ENCODE measurements at places on chromosomes 16 and 17.

DNA sequence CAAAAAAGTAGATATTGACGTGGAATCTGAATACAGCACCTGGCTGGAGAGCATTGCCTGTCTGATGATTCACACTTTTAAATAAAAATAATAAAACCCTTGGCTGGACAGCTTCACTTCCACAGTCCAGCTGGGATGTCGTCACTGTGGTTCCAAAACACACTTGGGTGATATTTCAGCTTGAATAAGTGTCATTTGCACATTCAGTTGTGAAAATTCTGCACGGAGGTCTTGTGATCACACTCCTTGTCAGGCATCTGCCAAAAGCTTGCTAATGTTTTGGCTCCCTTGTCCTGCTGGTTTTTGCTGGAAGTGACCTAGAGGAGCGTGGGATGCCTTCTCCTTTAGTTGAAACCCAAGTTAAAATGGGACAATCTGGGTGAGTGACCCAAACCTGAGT, 60.7 kb downstream of the PCTP start:
- DNase-seq: no peak

GRCh38 chr16:49972280-49972679, 52.7 kb upstream of the CNEP1R1 start:
- DNase-seq: peak; percentile 12

GRCh38 chr16:48284772-48285409, 37.6 kb upstream of the ABCC11 start:
- no peak for DNase-seq

DNA sequence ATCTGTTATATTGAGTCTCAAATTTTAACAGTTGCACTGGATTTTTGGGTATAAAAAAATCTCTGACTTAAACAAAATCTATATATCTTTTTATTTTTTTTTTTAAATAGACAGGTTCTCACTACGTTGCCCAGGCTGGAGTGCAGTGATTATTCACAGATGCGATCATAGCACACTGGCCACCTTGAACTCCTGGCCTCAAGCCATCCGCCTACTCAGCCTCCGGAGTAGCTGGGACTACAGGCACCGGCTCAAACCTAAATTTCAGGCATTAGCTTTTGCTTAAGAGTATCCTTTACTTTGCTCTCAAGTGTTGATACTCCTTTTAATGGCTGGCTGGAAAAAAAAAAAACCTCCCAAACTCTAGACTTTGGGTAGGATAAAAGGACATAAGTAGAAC, 61.6 kb downstream of the RPGRIP1L start:
- no peak for DNase-seq

- DNase-seq: no peak
These were observed 5.5 kb downstream of the SLC13A2 start for GRCh38 chr17:28478712-28479615.

- no peak for DNase-seq
These were observed 23.8 kb downstream of the AKAP1 start for GRCh38 chr17:57108671-57109392.

DNA sequence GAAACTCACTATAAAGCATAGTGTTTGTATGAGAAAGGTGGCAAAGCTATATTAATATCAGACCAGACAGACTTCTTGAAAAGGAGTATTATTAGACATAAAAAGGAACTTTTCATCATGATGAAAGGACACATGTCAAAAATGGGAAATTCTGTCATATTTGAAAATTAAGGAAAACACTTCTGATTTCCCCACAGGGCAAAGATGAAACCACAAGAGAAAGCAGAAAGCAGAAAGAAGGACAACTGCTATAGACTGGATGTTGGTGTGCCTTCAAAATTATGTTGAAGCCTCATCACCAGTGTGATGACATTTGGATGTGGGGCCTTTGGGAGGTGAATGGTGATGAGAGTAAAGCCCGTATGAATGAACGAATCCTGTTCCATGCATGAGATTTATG, 193.0 kb downstream of the STX8 start:
- no peak for DNase-seq

- DNase-seq: no peak
These were observed 7.8 kb upstream of the TMEM132E start for GRCh38 chr17:34571428-34572130.

DNA sequence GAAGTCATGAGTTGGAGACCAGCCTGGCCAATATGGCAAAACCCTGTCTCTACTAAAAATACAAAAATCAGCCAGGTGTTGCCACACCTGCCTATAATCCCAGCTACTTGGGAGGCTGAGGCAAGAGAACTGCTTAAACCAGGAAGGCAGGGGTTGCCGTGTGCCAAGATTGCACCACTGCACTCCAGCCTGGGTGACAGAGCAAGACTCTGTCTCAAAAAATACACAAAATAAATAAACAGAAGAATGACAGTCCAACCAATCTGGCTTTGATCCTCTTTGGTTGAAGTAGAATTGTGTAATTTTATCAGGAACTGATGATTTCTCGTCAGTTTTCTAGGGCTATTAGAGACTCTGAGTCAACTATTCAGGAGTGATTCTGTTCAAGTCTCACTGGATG, 79.4 kb downstream of the SLC5A11 start:
- DNase-seq: no peak

GRCh38 chr16:27639561-27640276, 89.8 kb downstream of the KATNIP start:
- DNase-seq: peak; percentile 54

- DNase-seq: no peak
These were observed 154.8 kb downstream of the CYB561 start for GRCh38 chr17:63291258-63291657.

GRCh38 chr16:10150906-10151305, 31.3 kb downstream of the GRIN2A start:
- no peak for DNase-seq

DNA sequence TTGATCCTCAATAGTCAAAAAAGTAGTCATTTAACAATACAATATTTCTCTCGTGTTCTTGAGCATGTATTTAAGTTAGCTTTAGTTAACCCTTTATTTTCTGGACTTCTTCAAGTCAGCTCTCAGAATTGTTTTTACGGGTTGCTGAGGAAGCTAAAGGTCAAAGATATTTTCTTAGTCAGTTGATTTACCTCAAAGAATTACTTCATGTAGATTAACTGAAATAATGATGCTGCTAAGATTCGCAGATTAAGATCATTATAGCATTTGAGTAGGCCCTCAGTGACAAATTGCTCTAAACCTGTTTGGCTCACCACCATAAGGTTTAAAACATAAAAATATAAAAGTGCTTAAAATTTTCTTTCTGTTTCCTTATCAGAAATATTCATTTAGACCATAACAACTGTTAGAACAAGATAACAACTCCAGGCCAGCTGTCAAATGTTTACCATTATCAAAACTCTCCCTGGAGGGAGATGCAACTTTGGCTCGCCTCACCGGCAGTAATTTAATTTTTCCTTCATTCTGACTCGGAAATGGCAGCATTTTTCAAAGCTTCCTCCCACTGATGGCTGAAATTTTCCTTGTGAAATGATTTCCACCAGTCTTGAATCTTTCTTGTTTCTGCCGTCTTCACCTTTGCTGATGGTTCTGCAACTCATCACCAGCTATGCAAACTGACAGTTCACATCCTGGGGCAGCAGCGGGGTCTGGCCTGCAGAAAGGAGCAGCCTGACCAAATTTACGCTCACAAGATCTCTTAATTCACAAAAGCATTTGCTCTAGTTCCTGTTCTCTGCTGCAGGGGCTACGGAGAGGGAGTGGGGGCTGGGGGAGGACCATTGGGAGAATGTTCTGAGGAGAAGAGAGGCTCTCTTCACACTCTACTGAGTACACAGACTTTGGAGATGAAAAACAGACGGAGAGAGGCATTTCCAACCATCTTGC, 254.8 kb upstream of the TBX2 start:
- DNase-seq: no peak

- DNase-seq: no peak
These were observed 2.7 kb downstream of the RUSF1 start for GRCh38 chr16:31505483-31505882.

DNA sequence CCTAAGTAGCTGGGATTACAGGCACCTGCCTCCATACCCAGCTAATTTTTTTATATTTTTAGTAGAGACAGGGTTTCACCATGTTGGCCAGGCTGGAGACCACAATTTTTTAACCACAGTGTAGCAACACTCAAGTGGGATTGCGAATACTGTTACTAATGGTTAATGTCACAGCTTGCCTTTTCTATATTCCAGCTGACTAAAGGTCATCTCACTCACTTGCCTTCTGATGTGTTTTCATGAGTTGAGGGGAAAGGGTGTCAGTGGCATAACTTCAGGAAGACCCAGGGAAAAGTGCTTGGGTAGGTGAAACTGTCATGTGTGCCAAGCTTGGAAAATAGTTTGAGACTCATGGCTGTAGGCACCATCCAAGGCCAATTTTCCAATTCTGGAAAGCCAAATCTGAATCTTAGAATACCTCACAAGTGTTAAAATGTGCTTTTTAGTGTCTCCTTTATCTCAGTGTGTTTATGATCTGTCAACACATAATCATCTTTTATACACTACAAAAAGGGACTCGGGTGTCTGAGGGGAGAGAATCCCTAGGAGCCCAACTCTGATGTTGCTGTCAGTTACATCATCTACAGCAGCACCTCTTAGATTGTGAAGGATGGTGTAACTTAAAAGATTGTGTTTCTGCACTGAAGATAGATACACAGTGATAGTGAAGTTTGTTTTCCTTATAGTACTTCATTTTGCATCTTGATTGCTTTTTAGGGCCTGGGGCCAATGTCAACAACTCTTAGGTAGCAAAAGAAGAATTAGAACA, 27.1 kb downstream of the OGFOD1 start:
- no peak for DNase-seq
